ENCODE measurements at places on chromosomes 3 and 15.

- no peak for DNase-seq
Measured at GRCh38 chr3:129449279-129450115, 9.5 kb downstream of the IFT122 start.

- no peak for DNase-seq
Measured at GRCh38 chr15:45338417-45338816, 39.9 kb downstream of the GATM start.

DNA sequence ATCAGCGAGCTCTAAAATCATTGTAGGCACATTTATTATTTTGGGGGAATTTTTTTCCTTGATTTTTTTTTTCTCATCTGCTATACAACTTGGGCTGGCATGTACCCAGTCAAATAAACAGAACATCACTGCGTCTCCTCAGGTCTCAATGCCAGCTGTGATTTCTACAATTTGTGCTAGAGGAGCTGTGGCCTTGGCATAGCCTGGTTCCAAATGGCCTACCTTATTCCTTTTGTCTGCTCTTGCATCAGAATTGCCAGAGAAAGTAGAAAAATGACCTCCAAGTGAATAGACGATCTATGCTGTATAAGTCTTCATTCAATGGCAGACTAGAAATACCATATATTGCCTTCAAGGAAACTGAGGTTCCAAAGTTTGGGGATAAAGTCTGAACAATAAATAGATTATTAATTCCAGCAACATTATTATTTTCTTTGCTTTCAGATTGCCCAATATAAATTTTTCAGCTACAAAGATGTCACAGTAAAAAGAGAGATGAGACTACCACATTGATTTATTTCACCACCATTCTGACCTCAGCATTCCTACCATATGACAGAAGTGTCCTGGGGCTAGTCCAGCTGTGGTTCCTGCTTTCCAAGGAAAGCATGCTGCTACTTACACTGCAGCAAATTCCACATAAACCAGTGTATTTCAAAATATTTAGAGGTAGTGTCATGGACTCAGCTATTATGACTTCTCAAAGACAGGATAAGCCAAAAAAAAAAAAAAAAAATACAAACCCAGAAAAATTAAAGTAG lies 493.9 kb upstream of the ZNF385D start:
- DNase-seq = no peak

DNA sequence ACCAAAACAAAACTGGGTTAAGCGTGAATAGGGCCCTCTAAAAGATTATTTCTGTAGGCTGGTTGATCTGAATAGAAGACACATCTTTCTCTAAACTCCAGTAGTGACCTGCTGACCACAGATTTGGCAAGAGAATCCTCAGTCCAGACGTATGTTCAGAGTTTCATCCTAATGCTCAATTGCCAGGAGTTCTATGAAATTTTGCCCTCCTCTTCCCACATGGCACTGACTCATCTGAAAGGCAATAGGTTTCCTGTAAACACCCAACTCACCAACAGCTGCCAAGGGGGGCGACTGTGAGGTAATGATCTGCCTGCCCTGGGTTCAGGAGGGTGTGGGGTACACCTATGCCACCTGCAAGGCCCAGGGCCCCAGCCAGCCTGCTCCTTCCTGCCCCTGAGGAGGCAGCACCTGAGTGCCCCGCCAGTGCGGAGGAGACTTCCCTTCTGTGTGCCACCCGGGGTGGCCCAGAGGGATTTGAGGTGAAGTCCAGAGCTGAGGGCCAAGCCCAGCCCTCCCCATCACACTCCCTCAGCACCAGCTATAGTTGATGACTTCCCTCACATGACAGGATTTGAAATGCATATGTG lies 8.4 kb upstream of the PLA2G4D start:
- no peak for DNase-seq

- DNase-seq = no peak
Measured at GRCh38 chr3:177830411-177830849, 633.1 kb upstream of the TBL1XR1 start.

DNA sequence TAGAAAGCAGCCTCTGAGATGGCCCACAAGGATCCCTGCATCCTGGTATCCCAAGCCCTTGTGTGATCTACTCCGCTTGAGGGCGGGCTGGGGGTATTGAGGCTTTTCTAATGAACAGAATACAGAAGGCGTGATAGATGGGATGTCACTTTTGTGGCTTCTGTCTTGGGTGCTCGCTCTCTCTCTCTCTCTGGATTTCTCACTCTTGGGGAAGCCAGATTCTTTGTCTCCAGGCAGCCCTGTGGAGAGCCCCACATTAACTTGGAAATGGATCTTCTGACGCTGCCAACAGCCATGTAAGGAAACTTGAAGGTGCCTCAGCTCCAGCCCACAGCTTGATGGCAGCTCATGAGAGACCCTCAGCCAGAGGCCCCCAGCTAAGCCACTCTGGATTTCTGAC lies 26.9 kb upstream of the SEC62 start:
- DNase-seq = no peak

GRCh38 chr3:156317462-156318074 lies 197.2 kb downstream of the KCNAB1 start:
- no peak for DNase-seq

DNA sequence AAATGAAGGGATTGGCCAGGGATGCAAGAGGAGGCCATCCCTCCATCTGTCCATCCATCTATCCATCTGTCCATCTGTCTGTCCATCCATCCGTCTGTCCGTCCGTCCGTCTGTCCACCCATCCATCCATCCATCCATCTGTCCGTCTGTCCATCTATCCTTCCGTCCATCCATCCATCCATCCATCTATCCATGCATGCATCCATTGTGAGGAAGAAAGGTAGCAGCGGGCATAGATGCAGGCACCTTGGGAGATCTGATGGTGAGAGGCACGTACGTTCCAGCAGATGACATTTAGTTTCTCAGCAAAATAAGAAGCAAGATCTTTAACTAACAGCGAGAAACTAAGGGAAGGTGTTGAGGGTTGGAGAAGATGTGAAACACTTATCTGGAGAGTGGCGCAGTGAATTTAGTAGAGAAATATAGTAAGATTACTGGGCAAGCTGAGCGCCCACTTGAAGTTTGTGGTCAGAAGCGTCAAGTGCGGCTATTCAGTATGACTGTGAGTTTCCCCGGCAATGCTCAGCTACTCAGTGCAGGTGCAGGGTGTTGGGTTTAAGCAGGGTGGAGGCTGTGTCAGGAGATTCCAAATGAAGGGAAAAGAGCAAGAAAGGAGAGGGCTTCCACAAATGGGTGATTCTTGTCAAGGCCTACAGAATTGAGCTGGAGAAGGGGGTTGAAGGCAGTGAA lies 22.4 kb upstream of the SRP14 start:
- no peak for DNase-seq

Data from GM19239 (cell line).